LHCN-M2 (cell line): ENCODE measurements at places on chromosomes 5 and 9. TPM values are rescaled to one million over a fixed set of nuclear protein-coding genes. Genes with fewer than 3 reads are reported as not detected.

Gene ASTN2
- total RNA-seq, result 10.9 and 11.8 TPM in 2 replicates

Gene PCDHB13
- total RNA-seq, result 3.5 and 5.1 TPM in 2 replicates

Gene LHX2
- total RNA-seq, result 2.4 and 3.4 TPM in 2 replicates

Gene SELENOP
- total RNA-seq, result 29.4 and 43.2 TPM in 2 replicates

Gene SAXO1
- total RNA-seq, result 0.06 TPM in 1 of 2 replicates, not detected in the other

Gene AQP3
- 16.4 and 40.1 TPM in 2 replicates for total RNA-seq

Gene FAM170A
- total RNA-seq, result 0.32 TPM in 1 of 2 replicates, not detected in the other

Gene CXCL14
- not detected in 2 replicates for total RNA-seq

- no peak for DNase-seq
Measured at GRCh38 chr5:98627121-98627520, 146.3 kb upstream of the RGMB start.

GRCh38 chr5:66129144-66129543 is 15.0 kb upstream of the SREK1 start:
- DNase-seq, result no peak

- DNase-seq, result no peak
Measured at GRCh38 chr9:118957585-118957984, 411.6 kb downstream of the BRINP1 start.

- no peak for DNase-seq
Measured at GRCh38 chr5:52690236-52690768, 97.4 kb upstream of the ITGA1 start.

DNA sequence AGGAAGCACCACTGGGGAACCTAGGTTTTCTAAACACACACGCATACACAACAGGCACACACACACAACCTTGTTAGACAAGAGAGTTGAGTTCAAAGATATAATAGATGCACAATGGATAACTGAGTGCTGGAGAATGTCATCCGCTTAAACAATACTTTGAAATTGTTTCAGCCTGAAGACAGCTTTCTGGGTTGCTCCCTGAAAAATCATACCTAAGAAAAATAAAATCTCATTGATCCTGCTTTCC is 126.1 kb downstream of the TMEM161B start:
- no peak for DNase-seq

- DNase-seq, result no peak
Measured at GRCh38 chr9:95581900-95582299, 65.1 kb upstream of the PTCH1 start.

DNA sequence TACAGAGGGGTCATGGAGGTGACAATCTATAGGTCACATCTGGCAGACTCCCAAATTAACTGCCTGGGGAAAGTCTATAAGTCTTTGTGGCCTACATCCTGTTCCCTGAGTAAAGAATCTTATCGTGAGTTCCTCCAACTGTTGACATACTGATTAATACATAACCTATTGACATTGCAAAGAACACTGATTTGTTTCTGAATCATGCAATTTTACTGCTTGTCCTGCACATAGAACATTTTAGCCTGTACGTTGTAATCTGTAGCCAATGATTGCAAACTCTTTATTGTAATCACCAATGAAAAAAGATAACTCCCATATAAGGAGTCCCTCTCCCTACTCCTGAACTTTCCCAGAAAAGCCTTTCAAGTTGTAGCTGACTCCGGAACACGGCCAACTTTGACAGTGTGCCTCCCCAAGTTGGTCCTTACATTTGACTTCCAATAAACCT is 18.8 kb upstream of the OR2K2 start:
- peak; percentile 7 for DNase-seq

DNA sequence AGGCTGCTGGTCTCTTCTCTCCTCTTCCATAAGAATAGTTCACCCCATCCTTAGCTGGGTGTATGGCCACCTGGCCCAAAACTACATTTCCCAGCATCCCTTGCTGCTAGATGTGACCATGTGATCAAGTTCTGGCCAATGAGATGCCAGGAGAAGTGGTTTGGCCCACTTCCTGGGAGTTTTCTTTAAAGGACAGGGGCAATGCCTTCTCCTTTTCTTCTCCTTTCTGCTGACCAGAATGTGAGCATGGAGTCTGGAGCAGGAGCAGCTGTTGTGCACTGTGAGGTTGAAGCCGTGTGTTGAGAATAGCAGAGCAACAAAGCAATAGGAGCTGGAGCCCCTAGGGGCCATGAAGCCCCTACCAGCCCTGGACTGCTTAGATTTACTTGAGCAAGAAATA is 36.8 kb downstream of the C9orf50 start:
- DNase-seq, result peak; percentile 75

DNA sequence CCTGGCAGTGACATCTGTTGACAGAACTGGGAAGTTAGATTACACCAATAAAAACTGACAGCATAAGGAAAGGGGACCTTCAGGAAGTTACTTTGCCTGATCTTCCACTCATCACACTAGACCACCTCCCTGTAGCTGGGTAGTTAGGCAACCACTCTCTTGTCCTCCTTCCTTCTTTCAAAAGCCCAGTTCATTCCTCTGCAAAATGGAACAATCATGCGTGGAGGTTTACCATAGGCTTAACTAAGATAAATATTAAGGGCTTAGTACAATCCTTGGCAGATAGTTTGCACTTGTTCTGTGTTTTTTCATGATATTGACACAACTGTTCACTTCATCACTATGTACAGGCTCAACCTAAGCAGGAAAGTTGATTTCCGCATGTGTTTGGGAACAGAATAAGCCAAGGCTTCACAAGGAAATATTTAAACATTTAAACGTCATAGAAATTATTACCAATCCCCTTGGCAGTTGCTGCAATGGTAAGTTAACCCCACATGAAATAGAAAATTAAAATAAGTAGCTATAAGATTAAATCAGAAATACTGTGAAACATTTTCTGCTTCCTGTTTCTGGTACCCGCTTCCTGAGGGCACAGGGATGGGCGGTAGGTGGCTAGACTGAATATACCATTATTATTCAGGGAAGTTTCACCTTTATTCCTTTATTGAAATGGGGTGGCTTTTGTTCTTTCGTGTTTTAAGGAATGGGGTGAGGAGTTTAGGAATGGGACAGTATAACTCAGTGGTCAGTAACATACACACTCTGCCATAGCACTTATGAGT is 9.9 kb upstream of the PTGER4 start:
- DNase-seq, result no peak

DNA sequence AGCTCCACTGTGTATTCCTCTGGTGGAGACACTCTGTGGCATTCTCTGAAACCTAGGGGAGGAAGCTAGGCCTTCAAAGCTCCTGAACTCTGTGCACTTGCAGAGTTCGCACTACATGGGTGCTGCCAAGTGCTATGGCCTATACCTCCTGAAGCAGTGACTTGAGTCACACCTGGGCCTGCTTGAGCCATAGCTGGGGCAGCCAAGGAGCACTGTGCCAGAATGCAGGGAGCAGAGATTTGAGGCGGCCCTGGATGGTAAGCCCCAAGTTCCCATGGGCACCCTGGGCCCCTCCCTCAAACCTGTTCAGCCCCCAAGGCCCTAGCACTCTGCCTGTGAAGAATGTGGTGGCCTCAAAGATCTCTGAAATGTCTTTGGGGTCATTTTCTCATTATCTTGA is 212.9 kb downstream of the SPATA31A6 start:
- DNase-seq, result no peak

- peak; percentile 54 for DNase-seq
Measured at GRCh38 chr9:88531920-88532698, 2.9 kb upstream of the NXNL2 start.

DNA sequence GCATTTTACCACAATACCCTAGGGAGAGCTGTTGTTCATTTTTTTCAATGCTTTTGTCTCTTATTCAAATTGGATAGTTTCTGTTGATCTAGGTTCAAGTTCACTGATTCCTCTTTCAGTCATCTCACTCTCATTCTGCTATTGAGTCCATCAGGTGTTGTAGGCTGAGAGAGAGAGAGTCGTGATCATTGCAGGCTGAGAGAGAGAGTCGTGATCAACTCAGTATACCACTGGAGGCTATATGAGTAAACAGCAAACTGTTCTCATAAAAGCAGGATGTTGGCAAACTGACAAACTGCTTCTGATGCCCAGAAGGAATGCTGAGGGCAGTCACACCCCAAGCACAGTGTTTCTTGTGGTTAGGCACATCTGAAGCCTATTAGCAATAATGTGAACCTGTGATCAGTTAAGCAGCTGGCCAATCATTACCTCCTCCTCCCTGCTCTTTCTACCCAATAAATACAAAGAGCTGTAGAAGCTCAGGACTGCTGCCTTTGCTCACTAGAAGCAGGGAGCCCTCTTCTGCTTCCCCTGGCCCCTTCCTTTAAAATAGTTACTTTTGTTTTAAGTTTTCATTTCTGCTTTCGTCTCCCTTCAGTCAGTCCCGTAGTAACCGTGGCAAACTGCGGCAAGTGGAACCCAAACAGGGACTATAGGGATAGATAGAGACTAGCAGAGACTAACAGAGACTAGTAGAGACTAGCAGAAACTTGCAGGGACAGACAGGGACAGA is 476.1 kb upstream of the ACO1 start:
- peak; percentile 52 for DNase-seq

GRCh38 chr9:137150617-137151457 is 11.9 kb downstream of the GRIN1 start:
- no peak for DNase-seq

DNA sequence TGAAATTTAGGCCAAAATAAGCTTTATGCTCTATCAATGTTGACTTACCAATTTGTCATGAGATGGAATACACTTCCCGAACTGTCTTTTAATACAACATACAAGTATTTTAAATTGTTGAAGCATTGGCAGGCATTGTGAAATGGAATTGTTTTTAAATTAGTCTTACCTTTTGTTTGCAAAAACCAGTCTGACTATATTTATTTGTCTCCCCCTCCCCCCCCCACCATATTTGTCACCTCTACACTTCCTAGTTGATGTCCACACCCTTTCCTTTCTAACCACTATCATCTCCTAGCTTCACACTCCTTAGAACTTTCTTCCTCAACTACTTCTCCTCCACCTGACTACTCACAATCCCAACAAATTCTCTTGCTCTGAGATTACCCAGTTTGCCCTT is 40.9 kb downstream of the FAF2 start:
- DNase-seq, result no peak

- DNase-seq, result no peak
Measured at GRCh38 chr5:146527785-146528184, 11.8 kb upstream of the GPR151 start.
